ENCODE measurements at places on chromosomes 7 and 10.

DNA sequence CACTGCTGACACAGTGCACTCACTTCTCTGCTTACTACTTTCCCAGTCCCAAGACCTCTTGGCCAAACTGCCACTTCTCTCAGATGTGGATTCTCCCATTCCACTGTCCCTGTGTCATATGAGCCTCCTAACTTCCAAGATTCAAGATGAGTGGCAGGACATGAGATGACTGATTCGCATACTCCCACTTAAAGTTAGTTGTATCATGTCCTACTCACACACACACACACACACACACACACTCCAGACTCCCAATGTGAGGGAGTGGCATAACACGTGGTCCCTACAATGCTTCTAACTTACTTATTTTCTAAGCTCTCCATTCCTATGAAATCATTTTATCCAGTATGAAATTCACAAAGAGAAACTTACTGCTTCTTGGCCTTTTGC is 67.0 kb upstream of the CAV2 start:
- no peak for DNase-seq

DNA sequence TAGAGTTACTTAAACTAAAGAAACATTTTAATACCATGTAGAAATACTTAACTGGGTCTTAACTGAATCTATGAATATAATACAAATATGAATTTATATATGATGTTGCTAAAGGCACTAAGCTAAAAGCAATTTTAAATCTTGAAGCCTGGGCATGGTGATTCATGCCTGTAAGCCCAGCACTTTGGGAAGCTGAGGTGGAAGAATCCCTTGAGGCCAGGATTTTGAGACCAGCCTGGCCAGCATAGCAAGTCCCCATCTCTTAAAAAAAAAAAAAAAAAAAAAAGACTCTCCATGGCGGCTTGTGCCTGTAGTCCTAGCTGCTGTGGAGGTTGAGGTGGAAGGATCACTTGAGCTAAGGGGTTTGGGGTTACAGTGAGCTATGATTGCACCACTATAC is 95.3 kb downstream of the CCSER2 start:
- DNase-seq: no peak

- DNase-seq: no peak
Observed at GRCh38 chr7:101586906-101587677, 42.0 kb downstream of the MYL10 start.

- no peak for DNase-seq
Observed at GRCh38 chr10:57830877-57831560, 436.7 kb downstream of the IPMK start.

GRCh38 chr10:3946234-3947229 is 161.5 kb upstream of the KLF6 start:
- DNase-seq: no peak

DNA sequence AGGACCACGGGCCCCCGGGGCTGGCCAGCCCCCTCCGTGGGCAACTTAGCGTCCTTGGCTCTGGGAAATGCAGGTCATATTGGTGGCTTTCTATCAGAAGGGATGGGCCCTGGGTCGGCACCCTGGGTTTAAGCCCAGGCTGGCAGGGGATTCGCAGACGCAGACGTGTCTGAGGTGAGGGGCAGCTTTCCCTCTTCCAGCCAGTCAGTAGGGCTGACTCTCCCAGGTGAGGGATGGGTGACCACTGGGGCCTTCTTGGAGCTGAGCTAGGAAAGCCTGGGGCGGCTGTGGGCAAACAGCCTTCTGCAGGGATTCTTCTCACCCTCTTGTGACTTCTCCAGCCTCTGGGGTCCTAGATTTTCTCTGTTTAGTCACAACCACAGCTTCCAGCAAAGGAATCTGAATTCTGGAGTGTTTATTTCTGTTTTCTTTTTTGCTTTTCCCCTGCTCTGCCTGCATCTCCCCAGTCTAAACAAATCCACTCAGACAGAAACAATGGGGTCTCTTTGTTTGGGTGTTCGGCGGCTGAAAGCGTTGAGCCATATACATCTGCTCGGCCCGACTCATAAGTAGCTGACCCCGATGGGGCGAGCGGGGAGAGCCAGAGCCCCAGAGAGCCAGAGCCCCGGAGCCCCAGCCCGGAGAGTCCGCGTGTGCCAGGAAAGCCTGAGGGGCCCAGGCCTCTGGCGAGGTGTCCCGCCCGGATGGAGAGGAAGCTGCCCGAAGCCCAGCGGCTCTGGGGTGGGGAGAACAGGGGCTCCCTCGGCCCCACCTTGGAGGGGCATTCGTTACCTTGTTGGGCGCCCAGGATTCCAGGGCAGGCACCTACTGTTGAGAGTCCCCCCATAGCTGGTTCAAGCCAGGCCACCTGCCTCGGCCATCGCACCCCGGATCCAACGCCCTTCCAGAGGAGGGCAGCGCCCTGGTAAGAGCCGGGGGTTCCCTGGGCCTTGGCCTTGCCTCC is 2.0 kb downstream of the MNX1 start:
- DNase-seq: no peak

GRCh38 chr7:149196151-149196704 is 882 bp downstream of the ZNF282 start:
- no peak for DNase-seq

All from CD8-positive, alpha-beta T cell (primary cell).